Activated T-cell treated with anti-CD3 and anti-CD28 coated beads, Interleukin-2, amount 50 U/mL, for 24 hours (primary cell): ENCODE measurements at places on chromosomes 13 and 19.

DNA sequence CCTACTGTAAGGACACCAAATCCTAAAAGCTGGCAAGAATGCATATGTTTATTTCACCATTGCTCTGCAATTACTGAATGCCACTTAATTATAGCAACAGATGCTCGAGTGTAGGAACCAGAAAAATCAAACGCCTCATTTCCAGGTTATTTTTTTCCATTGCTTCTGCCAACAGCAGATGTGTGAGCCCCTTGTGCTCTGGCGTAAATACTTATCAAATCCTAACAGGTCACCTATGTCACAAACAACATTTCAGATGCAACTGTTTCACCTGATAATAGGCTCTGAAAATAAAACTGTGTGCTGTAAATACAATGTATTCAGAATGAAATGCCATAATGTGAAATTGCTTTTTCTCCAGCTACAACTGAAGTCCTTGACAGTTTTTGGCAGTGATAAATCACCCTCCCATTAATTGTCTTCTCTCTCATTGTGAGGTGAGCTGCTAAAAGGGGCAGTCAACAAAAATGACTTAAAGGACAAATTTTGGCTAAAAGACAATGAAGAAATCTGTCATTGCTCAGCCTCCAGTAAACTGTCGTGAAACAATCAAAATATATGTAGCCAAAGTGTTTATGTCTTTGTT lies 344.0 kb downstream of the DACH1 start:
- DNase-seq = no peak

- DNase-seq = no peak
Observed at GRCh38 chr19:960020-960419, 24.1 kb upstream of the WDR18 start.

GRCh38 chr19:33878910-33879810 lies 82.5 kb downstream of the KCTD15 start:
- DNase-seq = no peak

DNA sequence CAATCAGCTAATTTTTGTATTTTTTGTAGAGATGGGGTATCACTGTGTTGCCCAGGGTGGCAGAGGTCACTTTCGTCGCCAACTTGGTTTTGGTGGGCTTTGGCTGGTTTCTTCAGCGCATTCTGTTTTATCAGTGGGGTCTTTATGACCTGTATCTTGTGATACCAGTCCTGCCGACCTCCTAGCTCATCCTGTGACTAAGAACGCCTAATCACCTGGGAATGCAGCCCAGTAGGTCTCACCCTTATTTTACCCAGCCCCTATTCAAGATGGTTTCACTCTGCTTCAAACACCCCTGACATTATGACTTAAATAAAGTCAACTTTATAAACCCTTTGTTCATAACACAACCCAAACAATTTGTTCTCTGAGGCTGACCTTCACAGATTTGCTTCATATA lies 3.0 kb upstream of the ZNF878 start:
- no peak for DNase-seq

- DNase-seq = no peak
Observed at GRCh38 chr13:44271915-44272341, 101.7 kb upstream of the SERP2 start.

GRCh38 chr13:77016888-77017623 lies 9.9 kb downstream of the FBXL3 start:
- no peak for DNase-seq

DNA sequence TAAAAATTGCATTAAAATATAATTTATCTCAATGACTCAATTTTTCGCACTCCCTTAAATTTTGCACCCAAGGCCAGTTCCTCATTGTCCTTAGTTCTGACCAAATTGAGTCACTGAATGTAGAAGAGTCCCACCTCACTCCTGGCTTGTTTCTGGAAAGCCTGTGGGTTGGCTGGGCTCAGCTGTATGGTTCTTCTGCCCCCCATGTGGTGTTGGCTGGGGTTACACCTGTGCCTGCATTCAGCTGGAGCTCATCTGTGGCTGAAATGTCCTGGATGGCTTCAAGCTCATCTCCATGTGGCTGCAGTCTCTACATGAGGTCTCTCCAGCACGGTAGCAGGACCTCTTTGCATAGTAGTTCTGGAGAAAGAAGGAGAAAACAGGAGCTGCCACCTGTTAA lies 7.2 kb upstream of the IRGC start:
- no peak for DNase-seq

GRCh38 chr19:47824396-47824795 lies 2.7 kb downstream of the CRX start:
- DNase-seq = no peak

DNA sequence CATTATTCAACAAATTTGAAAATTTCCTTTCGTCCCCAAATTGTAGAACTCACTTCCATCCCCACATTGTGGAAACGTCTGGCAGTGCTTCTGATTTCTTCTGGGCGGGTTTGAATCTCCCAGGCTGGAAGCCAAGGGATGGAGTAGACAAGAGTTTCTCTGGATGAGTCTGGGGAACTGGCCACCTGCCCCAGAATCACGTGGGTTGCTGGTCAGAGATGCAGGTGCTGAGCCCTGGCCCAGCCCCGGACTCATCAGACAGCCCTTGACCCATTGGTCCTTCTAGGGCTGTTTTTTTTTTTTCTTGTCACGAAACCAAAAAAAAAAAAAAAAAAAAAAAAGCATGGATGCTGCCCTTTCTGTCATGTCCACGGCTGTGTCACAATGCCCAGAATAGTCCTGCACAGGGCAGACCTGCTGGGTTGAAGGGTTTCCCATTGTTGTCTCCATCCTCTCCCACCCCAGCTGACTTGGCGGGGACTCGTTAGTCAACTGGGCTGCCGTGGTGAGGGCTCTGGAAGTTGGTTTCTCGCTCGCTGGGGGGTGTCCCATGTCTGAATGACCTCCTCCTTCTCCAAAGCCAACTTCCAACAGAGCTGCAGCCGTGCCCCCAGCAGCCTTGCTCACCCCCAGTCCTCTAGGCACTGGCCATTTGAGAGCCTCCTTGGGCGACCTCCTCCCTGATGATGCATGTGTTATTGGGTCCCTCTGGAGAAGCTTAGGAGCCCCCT lies 12.8 kb downstream of the CHST8 start:
- no peak for DNase-seq

DNA sequence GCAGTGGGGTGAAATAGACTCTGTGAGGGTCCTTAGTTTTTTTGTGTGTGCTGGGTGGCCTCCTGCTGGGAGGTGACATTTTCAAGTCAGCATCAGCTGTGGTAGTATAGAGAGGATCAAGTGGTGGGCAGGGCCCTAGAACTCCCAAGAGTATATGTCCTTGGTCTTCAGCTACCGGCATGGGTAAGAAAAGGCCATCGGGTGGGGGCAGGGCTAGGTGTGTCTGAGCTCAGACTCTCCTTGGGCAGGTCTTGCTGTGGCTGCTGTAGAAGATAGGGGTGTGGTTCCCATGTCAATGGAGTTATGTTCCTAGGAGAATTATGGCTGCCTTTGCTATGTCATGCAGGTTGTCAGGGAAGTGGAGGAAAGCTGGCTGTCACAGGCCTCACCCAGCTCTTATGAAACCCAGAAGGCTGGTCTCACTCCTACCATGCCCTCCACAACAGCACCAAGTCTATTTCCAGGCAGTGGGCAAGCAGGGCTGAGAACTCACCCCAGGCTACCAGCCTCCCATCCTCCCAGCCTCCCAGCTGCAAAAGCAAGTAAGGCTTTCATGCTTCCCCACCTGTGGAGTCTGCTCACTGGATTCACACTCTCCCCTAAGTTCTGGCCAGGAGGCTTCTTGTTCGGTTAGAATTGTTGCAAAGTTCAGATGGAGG lies 130.6 kb upstream of the SOX1 start:
- DNase-seq = no peak

DNA sequence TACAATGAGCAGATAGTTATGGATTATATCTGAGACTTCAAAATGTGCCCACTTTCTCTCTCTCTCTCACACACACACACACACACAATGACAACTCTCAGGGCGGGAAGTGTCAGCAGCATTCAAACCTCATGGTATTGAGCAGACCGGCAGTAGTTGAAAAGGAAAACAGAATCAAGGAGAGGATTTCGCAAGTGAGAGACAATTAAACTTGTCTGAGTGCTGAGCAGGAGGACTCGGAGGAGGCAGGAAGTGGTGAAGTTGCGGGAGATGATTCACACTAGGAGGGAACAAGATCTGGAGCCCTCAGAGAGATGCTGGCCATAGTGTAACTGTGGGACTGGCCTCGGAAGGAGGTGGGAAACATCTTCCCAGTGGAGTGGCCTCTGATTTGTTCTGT lies 353.1 kb downstream of the EFNB2 start:
- no peak for DNase-seq

GRCh38 chr13:44311011-44311780 lies 62.4 kb upstream of the SERP2 start:
- DNase-seq = no peak

DNA sequence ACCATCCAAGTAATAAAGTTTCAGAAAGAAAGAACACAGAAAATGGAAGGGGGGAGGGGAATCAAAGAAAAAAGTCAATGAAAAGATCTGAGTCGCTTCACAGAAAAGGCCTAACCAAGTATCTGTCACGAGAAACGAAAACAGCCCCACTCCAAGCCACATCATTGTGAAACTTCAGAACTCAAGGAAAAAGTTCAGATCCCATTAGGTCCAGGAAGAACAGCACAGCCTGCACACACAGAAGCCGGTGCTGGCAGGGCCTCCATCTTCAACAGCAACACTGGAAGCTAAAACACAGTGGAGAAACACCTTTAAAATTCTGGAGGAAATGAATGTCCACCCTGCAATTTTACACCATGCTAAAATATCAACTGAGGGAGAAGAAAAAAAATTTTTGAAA lies 8.0 kb downstream of the STK24 start:
- no peak for DNase-seq

DNA sequence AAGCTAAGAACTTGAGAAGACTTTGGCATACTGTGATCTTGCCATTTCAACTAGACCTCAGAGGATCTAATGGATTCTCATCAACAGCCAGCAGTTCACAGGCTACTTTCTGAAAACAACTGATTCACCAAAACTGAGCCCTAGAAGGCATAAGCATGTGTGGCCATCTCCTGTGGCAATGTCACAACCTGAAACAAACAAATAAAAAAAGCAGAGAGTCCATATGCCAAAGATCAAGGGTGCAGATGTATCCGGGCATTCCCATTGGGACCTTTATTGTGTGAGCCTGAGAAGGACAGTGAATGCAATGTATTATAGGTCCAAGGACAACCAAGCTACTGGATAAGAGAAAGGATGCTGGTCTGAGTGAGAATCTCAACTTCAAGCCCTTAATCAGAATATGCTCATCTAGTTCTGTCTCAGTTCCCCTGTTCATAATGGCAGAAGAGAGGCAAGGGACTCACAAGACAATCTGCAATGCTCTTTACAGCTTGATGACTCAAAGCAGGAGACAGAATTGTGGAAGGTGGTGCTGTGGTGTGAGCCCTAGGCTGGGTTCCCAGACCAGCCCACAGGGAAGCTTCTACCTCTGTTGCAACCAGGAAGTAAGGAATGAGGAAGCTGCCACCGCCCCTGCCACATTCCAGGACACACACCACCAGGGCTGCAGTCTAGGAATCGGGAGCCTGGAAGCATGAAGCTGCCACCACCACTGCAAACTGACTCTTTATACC lies 133.7 kb downstream of the RAP2A start:
- DNase-seq = no peak

DNA sequence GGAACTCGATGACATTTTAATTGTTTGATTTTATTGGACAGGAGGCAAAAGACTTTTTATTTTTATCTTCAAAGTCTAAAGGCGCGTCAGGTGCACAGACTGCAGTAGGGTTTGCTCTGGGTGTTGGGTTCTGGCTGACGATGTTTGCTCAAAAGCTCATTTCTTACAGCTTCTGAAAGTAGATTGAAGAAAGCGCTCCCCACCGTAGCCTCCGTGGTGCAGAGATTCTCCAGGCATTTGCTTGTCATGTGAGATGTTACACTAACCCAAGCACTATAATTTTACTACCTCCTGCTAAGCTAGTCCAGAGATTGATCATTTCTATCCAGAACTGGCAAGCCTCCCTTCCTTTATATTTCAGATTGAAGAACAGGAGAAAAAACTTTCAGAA lies 14.5 kb upstream of the ATP11A start:
- no peak for DNase-seq

DNA sequence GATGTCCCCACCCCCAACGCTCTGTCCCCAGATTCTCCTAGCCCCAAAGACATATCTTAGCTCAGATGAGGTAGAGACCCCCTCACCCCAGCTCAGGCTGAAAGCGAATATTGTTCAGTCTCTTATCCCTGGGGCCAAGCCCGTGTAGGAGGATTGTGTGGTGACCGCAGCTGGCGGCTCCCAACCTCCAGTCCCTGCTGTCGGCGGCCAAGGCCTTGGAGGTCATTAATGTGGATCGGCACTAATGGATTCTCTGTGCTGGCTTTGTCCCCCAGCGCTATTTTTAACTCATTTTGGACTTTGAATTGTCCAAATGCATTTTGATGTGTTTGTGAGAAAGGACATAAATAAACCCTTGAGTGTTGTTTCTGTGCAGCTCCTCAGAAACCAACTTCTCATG lies 124.2 kb downstream of the UQCRFS1 start:
- no peak for DNase-seq

GRCh38 chr19:10419646-10420443 lies 493 bp upstream of the PDE4A start:
- DNase-seq = peak; percentile 73

DNA sequence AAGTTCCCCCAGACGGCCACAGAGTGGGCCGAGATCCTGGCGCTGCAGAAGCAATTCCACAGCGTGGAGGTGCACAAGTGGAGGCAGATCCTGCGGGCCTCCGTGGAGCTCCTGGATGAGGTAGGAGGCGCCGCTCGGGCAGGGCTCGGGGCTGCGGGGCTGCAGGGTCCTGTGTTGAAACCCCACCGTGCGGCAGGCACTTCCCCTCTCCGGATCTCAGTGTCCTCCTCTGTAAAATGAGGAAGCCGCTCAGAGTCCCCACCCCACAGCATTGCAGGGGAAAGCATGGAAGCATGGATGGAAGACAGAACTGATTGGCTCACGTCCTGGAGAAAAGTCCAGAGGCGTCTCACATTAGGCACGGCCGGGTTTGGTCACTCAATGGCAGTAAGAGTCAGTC lies 6.8 kb upstream of the SCN1B start:
- no peak for DNase-seq

GRCh38 chr19:1000095-1000494 lies at the start of gene GRIN3B:
Gene GRIN3B, plus strand, starts transcription at chr19:1000419. Its CDS starts 19 bp downstream, at chr19:1000438.
- peak; percentile 78 for DNase-seq

GRCh38 chr19:14603990-14604387 lies 21.1 kb downstream of the CLEC17A start:
- DNase-seq = no peak

- no peak for DNase-seq
Observed at GRCh38 chr13:40553356-40553755, 113.1 kb downstream of the FOXO1 start.

DNA sequence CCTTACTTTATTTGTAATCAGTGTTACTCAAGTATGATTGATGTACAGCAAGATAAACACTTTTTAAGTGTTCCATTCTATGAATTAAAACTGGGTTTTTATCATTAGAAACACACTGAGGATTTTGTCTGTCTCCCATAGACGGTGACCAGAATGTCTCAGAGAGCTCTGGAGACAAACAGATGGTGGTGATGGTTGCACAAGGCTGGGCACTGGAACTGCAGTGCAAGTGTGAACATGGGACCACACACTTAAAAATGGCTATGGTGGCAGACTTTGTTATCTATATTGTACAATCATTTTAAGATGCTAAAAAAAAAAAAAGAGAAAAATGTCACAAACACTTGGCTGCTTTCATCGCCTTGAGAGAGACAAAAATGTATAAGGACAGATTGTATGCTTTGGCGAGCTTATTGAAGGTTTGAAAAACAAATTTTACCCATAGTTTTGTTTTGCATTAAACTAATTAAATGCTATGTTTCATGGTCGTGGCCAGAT lies 273.0 kb downstream of the SHISA2 start:
- no peak for DNase-seq

- DNase-seq = no peak
Observed at GRCh38 chr13:47396915-47397314, 500.1 kb upstream of the HTR2A start.

- DNase-seq = no peak
Observed at GRCh38 chr19:30536975-30537374, 164.8 kb downstream of the ZNF536 start.
